ENCODE measurements at places on chromosomes 4 and X.

GRCh38 chr4:110926841-110927400 lies 304.0 kb upstream of the PITX2 start:
- DNase-seq = no peak

DNA sequence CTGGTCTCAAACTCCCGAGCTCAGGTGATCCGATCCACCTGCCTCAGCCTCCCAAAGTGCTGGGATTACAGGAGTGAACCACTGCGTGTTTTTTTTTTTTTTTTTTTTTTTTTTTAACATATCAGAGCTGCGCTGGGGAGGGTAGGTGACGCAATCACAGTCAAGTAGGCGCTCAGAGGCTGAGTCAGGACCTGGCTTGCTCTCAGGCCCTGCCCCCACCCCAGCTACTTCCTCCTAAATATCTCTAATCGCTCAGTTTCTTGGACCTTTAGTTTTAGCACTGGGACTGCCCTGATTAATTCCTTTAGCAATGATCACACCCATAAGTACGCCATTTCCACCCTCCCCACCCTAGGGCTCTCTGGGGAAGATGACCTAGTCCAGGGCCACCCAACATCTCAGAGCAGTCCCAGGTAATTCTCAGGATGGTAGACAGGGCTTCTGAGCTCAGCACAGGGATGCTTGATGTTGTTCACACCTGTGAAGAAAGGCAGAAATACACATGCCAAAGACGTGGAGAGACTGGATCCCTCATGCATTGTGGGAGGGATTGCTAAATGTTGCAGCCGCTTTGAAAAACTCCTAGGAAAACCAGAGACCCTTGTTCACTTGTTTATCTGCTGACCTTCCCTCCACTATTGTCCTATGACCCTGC lies 50.2 kb downstream of the DDX3X start:
- DNase-seq = peak; percentile 63

- peak; percentile 3 for DNase-seq
These were observed 192.5 kb downstream of the EDA start for GRCh38 chrX:69808375-69808774.

GRCh38 chr4:61716426-61716825 lies 516.3 kb downstream of the ADGRL3 start:
- DNase-seq = no peak

- DNase-seq = no peak
These were observed 16.4 kb downstream of the NSDHL start for GRCh38 chrX:152847281-152847680.

DNA sequence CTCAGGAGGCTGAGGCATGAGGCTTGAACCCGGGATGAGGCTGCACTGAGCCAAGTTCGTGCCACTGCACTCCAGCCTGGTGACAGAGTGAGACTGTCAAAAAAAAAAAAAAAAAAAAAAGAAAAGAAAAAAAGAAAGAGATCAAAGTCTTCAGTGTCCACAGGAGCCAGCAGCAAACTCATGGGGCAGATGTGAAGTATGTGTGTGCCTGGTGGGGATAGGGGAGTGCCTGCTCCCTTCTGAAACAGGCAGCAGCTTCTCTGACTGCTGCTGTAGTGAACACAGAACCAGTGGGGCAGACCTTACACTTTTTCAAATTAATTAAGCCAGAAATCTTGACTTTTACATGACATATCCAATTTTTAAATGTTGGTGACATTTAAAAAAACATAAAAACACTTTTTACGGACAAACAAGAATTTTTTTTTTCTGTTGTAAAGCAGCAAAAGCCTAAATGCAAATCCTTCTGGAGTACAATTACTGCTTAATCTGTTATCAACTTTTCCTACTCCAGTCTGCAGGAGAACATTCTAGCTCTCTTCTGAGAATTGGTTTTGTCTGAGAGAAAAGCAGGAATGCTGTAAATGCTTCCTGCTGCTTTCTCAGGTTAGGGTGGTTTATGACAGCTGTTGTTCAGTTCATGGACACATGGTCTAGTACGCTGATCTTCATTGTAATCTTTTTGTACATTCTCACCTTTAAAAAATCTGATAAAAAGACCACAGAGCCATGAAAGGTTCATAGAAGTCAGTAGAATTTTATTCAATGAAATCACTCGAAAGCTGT lies 311.1 kb downstream of the CAMK2D start:
- DNase-seq = no peak

- no peak for DNase-seq
These were observed 99.6 kb downstream of the PCDH18 start for GRCh38 chr4:137432446-137433311.

GRCh38 chrX:20973038-20973437 lies 401.2 kb upstream of the CNKSR2 start:
- no peak for DNase-seq

DNA sequence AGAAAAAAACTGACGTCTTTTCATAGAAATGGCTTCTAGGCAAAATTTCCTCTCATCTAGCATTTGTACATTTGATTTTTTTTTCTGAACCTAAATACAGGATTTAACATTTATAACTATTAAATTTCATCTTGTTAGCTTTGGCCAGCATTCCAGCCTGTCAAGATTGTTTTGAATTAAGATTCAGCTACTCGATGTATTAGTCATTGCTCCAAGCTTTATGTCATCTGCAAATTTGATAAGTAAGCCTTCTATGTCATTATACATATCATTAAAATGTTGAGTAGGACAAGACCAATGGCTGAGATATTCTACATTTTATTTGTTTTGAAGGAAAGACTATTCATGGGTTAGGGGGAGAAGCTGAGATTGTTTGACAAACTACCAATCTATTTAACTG lies 46.7 kb downstream of the DDX53 start:
- DNase-seq = no peak

GRCh38 chr4:101528526-101528925 lies 181.2 kb upstream of the PPP3CA start:
- DNase-seq = no peak

DNA sequence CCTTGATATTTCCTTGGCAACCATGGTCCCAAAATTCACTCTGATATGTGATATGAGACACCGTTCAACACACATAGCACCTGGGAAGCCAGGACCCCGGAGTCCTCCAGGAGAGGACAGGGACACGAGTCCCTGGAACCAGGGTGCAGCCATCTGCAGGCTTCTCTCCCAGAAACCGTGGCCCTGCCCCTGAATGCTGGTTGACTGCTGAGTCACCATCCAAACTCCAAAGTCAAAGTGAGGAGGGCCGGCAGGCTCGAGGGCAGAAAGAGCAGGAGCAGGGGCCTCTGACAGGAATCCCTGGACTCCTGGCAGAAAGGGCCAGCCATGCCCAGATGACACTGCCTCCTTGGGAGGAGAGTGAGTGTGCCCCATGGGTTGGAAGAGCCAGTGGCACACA lies 6.9 kb upstream of the PNMA6A start:
- no peak for DNase-seq

DNA sequence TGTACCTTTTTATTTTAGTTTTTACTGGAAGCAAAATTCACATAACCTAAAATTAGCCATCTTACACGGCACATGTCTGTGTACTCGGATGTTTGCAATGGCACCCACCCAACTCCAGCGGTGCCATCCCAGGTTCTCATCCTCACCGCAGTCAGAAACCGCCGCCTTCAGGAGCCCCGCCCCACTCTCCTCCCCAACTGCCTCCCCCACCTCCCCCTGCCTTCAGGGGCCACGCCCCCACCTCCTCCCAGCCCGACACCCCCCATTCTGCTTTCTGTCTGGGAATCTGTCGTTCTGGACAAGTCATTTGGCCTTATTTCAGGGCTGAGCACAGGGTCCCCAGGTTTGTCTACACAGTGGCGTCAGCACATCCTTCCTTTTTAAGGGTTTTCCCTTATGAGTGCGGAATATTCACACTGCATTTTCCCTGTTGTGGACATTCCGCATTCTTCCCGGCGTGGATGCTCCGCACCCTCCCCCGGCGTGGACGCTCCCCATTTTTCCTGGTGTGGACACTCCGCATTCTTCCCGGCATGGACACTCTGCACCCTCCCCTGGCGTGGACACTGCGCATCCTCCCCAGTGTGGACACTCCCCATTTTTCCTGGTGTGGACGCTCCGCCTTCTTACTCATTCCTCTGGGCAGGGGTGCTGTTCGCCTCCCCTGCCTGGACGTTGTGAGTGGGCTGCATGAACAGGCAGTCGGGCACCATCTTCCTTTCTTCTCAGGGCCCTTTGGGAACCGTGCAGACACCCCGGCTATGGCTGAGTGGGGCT lies 135.4 kb upstream of the NKX1-1 start:
- DNase-seq = no peak

DNA sequence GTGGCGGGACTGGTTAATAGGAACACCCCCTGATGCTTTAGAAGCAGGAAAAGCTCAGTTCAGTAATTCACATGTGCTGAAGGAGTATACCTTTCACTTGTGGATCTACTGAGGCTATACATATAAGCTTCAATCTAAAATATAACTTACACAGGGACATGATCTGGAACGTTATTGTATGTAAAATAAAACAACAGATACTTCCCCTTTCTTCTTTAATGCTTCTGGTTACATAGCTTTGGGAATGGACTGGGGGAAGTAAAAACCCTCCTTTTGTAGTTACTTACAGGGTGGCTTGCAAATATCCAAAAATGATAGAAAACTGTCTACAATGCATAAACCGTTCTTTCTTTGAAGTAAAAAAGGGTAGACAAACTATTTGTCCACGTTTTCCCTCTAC lies 1.9 kb downstream of the FGG start:
- no peak for DNase-seq

DNA sequence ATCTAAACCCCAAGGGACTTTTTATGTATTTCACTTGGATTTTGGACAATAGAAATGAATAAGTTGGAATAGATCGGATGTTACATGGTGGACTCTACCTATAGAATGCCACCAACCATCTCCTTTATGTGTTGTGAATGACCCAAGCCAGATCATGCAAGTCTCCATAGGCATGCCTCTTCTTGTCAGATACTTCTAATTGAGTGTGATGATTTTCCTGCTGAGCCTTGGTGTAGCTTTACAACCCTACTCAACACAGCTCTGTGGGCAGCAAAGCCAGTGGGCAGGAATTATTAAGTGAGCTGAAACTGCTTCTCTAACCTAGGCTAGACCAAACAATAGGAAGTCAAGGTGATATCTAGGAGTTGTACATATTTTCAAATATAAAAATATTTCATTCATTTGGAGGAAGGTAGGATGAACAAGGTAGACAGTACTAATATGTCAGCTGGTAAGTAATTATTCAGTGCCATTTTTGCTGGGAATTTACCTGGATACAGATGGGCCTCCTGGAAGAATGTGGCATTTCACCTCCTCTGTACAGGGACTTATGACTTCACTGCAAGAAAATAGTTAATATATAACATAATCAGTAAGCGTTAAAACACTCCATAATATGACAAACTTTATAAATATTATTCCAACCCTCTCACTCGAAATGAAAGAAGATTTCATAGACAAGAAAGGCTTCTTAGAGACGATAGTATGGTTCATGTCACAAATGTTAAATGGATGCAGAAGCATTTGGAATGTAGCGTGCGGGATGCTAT lies 298.0 kb upstream of the FAT1 start:
- DNase-seq = no peak

GRCh38 chr4:6673660-6674499 lies 19.8 kb upstream of the S100P start:
- peak; percentile 95 for DNase-seq

GRCh38 chrX:109351557-109351956 lies 130.3 kb downstream of the GUCY2F start:
- DNase-seq = no peak

- no peak for DNase-seq
These were observed 4.5 kb downstream of the HPGD start for GRCh38 chr4:174517502-174518445.

DNA sequence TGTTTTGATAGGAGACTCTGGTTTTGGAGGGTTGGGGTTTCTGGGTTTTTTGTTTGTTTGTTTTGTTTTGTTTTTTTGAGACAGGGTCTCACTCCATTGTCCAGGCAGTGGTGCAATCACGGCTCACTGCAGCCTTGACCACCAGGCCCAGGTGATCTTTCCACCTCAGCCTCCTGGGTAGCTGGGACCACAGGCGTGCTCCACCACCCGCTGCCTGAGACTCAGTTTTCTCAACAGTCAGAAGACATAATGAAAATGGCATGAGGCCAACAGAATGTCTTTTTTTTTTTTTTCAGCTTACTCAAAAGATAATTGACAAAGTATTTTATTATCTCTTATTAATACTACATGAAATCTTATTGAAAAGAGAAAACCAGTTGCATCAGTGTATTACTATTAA lies 32.4 kb downstream of the TNIP2 start:
- no peak for DNase-seq

DNA sequence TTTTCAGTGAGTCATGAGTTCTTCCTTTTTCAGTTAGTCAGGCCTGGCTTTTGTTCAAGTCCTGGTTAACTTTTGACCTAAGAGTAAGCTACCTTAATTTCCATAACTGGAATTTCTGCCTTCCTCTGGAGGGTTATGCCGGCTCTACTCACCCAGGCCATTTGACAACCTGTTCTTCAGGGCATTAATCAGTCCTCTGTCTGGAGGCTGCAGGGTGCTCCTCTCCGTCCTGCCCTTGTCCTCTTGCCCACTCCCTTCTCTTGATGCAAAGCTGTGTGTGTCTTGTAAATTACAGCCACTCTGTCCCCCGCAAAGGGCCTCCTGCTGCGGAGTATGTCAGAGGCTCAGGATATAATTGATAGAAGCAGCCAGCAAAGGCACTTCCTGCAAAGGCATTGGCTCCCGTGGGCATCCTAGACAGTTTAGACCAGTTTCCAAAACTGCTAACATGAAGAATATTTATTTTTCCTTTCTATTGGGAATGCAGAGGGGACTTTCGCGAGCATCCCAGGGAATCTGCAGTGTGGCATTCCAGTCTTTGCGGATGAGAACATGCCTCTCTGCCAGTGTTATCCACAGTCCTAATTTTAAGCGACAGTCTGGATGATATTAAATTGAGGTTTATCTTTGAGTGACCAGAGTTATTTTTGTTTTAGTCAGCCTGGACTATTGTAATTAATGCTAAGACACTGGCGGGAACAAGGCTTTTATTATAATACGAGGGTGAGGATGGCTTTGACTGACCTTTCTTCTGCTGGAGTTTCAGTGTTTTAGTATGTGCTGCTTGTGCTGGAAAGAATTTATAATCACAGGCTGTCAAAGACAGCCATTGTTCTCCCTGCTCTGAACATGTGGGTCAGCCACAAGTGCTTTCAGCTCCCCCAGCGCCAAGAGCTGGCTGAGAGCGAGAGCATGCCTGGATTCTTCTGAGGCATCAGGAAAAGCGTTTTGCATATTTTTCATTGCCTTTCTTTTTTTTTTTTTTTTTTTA lies 74.2 kb downstream of the LIMCH1 start:
- no peak for DNase-seq

DNA sequence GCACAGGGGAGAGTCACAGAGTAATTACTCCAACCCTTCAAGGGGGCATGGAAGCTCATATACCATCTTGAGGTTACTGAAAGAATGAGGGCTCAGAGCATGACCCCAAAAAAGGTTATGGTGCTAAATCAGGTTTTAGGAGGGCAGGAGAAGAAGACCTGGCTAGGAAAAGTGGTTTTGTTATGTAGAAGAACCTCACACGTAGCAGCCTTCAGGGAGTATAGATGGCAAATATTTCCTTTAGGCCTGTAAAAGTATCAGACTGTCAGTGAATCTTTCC lies 102.0 kb upstream of the PDE5A start:
- DNase-seq = no peak

DNA sequence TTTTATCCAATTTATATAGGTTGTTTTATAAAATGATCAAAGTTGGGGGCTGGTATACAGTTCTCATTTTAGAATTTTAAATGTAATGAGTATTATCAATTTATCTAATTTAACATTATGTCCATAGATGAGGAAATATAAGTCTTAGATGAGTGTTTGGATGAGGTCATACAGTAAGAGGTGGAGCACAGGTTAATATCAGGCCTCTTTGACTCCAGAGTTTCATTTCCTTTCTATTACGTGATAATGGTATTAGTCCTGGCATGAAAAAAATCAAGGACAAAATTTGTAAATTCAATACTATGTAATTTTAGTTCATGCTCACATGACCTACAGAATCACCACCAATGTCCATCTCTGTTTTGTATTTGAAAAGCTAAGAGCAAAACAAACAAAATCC lies 269.8 kb downstream of the FSTL5 start:
- DNase-seq = no peak
